ENCODE measurements at places on chromosomes 13 and 19.
A peak's percentile ranks its signal among the peaks of the same experiment; 100 is the strongest.

DNA sequence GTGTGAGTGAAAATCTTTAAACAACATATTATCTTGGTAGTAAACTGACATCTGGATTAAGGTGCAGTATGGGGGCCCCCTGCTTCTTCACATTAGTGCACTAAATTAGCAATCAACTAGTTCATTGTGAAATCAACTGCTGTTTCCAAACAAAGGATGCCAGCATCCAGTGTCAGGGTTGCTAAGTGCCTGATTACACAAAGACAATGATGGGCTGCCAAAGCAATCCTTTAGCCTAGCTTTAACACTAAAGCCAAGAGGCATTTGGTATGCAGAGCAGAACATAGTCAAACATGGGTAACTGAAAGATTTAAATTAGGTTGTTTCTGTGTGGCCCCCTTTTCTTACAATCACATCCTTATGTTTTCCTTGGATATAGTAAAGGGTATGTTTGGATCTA is 543.1 kb upstream of the SLITRK5 start:
- no peak for DNase-seq

GRCh38 chr19:33559996-33560395 is 38.4 kb upstream of the PEPD start:
- no peak for DNase-seq

DNA sequence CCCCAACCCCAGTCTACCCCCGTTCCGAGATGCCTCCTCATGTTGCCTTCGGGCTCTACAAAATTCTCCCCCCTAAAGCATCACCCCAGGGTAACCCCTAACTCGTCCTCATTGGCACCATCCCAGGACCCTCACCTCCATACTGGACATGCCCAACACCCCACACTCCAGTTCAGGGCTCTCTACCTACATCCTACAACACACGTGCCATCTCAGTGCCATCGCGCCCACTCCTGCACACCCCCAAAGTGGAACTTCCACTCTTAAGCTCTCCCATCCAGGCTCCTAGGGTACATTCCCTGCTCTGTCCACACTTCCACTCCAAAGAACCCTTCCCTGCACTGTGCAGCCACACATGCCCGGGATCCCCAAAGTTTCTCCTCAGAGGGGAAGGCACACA is 827 bp upstream of the FKRP start:
- DNase-seq = no peak

DNA sequence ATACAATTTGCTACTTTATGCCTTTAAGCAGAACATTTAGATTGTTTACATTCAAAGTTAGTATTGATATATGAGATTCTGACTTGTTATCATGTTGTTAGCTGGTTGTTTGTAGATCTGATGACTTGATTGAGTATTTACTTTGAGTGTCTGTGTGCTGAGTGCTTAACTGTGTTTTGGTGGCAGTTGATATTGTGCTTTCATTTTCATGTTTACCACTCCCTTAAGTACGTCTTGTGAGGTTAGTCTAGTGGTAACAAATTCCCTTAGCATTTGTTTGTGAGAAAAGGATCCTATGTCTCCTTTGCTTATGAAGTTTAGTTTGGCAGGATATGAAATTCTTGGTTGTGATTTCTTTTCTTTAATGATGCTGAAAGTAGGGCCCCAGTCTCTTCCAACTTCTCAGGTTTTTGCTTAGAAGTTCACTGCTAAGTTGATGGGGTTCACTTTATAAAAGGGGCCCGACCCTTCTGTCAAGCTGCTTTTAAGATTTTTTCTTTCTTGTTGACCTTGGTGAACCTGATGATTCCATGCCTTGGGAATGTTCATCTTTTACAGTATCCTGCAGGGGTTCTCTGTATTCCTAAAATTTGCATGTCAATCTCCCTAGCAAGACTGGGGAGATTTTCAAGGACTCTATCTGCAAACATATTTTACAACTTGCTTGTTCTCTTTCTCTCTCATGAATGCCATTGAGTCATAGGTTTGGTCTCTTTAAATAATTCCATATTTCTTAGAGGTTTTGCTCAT is 1095.4 kb upstream of the PCDH20 start:
- DNase-seq = no peak

GRCh38 chr19:42270346-42271044 is 1.4 kb downstream of the CIC start:
- DNase-seq = peak; percentile 70

DNA sequence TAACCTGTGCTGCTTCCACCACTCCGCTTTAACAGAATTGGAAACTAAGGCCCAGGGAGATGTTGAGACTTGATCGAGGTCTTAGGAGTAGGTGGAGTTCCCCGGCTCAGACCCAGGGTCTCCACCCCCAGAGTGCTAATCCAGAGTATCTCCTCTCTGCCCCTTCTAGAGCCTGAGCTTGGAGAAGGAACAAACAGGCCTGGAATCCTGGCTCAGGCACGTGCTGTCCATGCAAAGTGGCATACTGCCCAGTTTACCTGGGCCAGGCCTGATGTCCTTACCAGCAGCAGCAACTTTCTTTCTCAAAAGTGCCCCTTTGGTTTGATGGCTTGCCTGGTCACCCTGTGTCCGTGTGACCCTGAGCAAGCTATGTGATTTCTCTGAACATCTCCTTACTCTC is 3.7 kb downstream of the SYNGR4 start:
- DNase-seq = no peak

DNA sequence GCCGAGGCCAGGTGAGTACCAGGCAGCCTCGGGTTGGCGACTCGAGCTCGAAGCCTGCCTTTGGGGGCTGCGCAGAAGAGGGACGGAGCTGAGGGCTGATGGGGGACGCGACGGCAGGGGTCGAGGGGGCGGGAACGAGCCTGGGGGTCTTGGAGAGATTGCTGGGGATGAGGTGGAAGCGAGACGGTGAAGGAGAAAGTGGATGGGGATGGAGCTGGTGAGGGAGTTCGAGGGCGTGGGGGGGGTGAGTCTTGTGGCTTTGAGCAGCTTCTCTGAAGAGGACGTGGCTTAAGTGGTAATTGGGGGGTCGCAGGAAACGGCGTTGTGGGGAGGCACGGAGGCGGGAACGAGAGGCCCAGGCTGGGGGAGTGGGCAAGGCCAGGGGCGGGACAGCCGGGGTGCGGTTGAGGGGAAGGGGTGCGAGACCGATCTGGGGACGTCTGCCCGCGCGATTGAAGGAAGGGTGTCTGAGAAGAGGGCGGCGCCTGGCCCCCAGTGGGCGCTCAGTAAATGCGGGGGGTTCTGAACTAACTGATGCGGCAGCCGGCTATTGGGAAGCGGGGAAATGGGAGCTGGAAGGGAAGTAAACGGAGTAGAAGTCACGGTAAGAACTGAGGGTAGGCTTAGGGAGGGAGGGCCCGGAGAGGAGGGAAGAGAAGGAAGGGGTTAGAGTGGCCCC is 426 bp downstream of the MYO9B start:
- DNase-seq = peak; percentile 59

DNA sequence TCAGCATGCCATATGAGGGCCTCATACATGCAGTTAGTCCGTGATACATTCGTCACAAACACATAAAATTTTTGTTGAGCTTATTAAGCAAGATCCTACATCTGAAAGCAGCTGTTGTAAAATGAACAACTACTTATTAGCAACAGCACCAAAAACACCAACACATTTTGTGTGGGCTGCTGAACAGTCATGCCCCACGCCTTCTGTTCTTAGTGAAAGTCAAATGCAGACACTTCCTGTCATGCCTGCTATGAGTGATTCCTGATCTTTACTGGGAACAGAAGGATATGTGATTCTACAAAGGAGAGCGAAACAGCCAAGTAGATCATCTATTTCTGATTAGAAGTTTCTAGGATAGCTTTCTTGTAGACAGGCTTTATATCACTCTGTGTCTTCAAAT is 4.2 kb upstream of the B3GLCT start:
- DNase-seq = no peak

DNA sequence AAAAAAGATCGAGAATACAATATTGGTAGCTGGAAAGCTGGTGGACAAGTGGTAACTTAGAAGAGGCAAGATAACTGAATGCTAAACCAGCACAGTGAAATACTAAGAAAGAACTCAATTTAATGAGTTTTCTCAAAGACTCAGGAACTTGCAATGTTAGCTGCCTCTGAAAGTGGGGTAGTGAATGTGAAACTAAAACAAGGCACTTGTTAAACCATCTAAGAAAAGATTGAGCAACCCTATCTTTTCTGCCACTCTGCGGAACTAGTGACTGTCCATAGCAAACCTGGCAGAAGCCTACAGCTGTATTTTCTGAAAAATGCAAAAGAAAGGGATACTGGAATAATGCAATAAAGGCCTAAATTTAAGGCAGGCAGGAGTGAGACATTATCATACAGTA is 1574.4 kb upstream of the PRR20A start:
- DNase-seq = peak; percentile 5

- DNase-seq = peak; percentile 76
Observed at GRCh38 chr19:532561-533363, 1.2 kb downstream of the CDC34 start.

- no peak for DNase-seq
Observed at GRCh38 chr19:33815380-33816340, 19.0 kb downstream of the KCTD15 start.

DNA sequence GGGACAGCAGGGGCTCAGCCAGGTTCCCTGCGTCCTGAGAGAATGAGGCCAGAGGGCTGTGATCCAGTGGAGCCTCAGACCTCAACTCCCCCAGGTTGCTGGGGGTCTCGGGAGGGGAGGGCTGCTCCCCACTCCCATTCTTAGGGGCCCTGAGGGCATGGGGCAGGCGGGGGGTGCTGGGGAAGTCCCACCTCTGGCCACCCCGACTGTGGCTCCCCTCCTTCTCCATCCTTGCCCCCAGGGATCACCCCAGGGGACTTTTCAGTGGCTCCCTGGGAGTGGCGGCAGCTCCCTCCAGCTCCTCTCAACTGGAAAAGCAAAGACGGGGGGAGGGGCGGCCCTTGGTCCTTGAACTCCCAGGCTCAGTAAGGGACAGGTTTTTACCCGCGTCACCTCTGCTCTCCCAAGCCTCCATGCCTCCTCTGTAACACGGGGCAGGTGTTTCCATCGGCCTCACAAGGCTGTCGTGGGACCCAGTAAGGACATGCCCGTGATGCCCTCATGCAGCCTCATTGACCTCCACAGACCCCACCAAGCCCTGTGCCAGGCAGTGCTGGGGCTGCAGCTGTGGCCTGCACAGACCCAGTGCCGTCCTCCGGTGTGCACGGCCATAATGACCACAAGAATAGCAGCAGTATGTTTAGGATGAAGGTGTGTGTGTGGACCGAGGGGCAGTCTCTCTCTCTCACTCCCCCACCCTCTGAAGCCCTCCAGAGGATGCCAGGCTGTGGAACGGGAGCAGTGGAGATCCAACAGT is 11.6 kb upstream of the TOMM40 start:
- DNase-seq = no peak

DNA sequence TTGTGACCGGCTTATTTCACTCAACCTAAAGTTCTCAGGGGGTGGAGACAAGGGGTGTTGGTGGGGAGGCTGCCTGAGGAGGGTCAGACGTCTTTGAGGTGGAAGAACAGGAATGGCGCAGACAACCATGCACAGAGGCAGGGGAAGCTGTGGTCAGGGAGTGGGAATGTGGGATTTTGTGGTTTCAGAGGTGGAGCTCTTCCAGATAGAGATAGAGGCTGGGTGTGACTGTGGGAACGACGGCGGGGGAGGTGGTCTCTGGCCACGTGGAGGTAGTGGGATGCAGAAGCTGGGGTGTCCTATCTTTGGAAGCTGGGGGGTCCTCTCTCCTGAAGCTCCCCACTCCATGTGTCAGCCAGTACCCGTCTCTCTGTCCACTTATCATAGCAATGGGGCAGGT is 7.8 kb upstream of the KLK14 start:
- no peak for DNase-seq

GRCh38 chr13:112679932-112680677 is 9.7 kb upstream of the ATP11A start:
- no peak for DNase-seq

DNA sequence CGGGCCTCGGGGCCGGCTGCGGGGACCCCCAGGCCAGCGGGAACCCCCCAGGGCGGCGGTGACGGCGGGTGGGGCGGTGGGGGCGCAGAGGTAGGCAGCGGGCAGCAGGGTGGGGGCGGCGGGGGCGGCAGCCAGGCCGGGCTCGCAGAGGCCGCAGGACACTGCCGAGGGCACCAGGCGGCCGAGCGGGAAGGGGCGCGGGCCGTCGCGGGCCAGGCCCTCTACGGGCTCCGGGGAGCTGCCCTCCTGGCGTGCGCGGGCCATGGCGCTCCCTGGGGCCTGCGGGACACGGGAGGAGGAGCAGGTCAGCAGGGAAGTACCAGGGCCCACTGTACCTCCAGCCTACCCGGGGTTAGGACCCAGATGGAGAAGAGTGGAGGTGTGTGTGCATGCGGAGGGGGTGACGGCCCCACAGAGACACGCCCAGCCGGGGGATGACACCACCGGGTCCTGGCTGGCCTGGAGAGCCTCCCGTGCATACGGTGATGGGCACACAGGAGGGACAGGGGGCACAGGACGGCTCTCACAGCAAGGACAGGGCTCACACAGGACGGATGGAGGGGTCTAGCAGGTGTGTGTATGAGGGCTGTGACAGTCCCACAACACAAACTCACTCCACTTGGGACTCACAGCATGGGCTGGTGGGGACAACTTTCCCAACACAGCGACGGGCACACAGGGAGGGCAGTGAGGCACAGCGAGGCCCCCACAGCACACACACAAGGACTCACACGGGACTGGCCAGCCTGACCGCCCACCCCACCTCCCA is 2.6 kb downstream of the BBC3 start:
- DNase-seq = peak; percentile 66

- DNase-seq = no peak
Observed at GRCh38 chr19:23509686-23510450, 114.6 kb upstream of the ZNF91 start.

GRCh38 chr13:64417581-64417980 is 2812.6 kb downstream of the PCDH9 start:
- DNase-seq = no peak
